Fibroblast of upper back skin (primary cell): ENCODE measurements at places on chromosomes 3 and 15.

GRCh38 chr15:44219073-44219472, 24.0 kb upstream of the FRMD5 start:
- no peak for DNase-seq

DNA sequence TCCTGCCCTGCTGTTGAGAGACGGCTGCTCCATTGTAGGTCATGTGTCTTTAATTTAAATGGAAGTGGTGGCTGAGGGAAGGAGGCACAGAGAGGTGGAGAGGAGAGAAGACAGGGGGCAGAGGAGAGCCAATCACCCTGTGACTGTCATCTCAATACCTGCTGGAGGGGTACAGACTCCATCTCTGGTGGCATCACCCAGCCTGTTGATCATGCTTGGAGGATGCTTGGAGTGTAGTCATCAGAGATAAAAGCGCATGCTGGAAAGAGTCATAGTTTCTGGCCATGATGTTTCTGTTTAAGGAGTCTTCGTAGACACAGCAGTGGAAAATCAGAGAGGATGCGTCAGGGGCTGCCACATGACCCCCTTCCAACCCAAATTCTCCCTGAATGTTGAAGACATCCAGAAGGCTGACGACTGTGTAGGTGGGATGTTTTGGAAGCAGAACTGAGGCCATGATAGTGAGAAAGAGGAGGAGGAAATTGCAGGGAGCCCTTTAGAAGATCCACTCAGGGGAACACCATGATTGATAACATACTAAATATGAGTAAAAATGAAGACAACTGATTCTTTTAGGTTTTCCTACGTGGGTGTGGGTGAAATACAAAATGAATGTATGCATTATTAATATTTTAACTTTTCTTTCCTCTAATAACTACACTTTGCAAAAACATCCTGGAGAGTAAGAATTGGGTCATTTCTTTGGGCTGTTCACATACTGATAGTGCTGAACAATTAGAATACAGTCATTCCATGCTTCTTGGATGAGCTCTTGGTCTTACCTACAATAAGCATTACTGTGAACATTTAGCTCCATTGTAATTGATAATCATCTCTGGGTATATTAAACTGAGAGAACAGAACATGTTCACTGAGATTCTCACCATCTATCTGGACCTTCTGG, 210.6 kb upstream of the ATP10A start:
- DNase-seq, result no peak

GRCh38 chr3:189787632-189788031, 156.4 kb downstream of the TP63 start:
- peak; percentile 66 for DNase-seq

- no peak for DNase-seq
These were observed 113.2 kb upstream of the TJP1 start for GRCh38 chr15:29935296-29936004.

DNA sequence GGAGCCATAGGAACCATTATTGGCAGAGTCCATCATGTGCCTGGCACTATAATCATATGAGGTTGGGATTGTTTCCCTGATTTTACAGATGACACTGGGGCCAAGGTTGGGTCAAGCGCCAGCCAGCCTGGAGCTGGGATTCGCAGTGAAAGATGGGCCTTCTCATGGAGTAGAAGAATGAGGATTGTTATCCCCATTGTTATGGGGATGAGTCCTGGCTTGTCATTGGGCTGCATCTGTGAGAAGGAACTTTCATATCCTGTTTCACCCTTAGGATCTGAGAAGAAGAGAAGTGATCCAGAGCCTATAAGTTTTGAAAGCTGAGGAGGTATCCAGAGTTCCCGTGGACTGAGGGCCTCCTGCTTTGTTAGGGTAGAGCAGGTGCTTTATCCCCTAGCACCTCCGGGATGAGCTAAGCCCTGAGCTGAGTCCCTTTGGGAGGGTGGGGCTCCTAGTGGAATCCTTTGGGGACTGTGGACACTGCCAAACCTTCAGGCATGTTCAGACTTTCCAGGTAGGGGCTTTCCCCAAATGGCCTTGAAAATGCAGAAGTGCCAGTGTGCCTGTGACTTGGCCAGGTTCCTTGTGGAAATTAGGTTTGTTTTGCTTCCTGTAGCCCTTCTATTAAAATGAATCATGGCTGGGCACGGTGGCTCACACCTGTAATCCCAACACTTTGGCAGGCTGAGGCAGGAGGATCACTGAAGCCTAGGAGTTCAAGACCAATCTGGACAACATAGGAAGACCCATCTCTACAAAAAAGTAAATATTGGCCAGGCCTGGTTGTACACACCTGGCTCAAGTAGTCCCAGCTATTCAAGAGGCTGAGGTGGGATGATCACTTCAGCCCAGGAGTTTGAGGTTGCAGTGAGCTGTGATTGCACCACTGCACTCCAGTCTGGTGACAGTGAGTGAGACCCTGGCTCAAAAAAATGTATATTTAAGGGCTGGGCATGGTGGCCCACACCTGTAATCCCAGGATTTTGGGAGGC, 30.2 kb upstream of the BSN start:
- no peak for DNase-seq

DNA sequence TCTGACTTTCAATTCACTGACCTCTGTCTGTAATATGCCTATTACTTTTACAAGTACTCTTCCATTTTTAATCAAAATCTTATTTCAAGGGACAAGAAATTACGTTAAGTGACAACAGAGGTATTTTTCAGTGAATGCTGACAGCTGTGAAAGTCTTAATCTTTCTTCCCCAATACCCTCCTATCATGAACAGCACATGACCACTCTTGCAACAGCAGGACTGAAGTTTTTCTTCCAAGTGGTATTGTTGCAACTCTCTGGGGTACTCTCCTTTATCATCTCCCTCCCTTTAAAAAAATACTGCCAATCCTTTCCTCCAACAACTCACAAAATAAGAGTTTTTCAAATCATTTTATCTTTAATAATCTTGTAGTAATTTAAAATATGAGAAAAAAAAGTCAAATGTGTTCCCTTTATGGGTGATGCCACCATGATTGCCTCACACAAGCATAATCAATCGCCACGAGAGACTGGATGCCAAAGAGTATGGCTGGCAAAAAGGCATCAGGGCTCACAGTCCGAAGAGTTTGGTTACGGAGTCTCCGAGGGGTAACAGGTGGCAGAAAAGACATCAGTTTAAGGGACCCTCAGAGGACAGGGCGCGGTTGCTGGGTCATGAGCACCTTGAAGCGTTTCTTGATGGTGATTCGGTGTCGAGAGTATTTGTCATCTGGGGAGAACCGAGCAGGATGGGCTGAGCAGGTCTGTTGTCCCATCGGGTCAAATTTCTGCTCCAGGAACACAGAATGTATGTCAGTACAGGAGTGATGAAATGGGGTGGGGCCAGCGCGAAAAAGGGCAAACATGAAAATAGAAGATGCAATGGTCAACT, 1.3 kb downstream of the NOP10 start:
- no peak for DNase-seq

- peak; percentile 38 for DNase-seq
These were observed 339.2 kb downstream of the CHL1 start for GRCh38 chr3:535566-536416.

GRCh38 chr15:74884428-74885223, 5.2 kb upstream of the MPI start:
- peak; percentile 35 for DNase-seq

DNA sequence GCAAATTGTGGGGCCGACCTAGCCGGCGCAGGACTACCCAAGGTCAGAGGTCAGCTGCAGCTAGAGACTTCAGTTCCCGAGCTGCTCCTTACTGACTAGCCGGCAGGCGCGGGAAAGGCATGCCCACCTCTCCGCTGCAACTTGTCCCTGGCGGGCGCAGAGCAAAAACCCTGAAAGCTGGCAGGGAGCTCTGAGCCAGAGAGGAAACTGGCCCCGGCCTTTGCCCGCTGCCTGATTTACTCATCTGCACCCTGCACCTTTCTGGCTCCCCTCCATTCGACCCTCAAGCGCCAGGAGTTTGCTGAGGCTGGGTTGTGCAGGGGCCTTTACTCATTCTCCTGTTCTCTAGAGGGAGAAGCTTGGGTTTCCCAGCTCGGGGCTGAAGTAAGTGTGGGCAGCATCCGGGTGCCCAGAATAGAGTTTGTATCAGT, 1.5 kb downstream of the ZIC4 start:
- DNase-seq, result no peak

DNA sequence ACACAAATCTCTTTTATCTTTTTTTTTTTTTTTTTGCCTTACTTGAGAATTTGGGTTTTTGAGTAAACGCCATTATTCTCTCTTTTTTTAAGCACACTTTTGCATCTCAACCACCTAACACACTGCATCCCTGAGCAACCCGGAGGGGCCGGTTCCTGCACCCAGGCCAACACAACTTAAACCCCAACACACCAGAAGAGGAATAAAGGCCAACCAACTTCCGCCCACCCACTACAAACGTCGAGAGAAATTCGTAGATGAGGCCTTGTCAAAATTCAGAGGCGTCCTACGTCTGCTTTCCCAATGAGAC, 389 bp upstream of the CCNB2 start:
- DNase-seq, result no peak

DNA sequence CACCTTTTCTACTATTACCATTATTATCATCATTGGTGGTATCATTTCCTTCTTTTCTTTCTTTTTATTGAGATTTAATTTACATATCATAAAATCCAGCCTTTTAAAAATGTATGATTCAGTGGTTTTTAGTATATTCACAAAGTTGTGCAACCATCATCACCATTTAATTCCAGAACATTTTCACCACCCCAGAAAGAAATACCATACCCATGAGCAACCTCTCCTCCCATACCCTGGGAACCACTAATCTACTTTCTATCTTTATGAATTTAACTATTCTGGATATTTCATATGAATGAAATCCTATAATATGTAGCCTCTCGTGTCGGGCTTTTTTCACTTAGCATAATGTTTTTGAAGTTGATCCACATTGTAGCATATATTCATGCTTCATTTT, 29.1 kb downstream of the AAGAB start:
- peak; percentile 77 for DNase-seq

- DNase-seq, result no peak
These were observed 139.5 kb upstream of the HACD2 start for GRCh38 chr3:123724306-123724705.

DNA sequence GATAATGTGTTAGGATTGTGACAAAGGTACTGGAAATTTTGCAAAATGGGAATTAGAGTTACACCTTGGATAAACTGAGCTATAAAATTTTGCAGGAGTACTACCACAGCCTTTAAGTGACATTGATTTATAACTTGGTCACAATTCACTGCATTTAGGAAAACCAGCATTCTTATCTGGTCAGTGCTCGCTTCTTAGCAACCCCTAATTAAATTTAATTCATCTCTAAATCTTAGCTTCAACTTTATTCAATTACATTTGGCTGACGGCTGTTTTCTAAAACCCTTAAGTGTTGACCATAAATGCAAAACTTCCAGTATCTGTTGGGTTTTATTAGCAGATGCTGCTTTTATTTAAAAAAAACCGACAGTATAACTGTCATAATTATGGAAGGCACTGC, 31.3 kb downstream of the TFRC start:
- DNase-seq, result no peak

- no peak for DNase-seq
These were observed 167.9 kb downstream of the OSBPL10 start for GRCh38 chr3:31813197-31813596.

- DNase-seq, result peak; percentile 81
These were observed 23.5 kb upstream of the CLN6 start for GRCh38 chr15:68252925-68253534.

- DNase-seq, result no peak
These were observed 223.7 kb downstream of the PDZRN3 start for GRCh38 chr3:73401059-73401458.

GRCh38 chr15:65087873-65088642, 11.5 kb downstream of the KBTBD13 start:
- DNase-seq, result no peak

- no peak for DNase-seq
These were observed 33.3 kb downstream of the COL6A5 start for GRCh38 chr3:130378677-130379191.

DNA sequence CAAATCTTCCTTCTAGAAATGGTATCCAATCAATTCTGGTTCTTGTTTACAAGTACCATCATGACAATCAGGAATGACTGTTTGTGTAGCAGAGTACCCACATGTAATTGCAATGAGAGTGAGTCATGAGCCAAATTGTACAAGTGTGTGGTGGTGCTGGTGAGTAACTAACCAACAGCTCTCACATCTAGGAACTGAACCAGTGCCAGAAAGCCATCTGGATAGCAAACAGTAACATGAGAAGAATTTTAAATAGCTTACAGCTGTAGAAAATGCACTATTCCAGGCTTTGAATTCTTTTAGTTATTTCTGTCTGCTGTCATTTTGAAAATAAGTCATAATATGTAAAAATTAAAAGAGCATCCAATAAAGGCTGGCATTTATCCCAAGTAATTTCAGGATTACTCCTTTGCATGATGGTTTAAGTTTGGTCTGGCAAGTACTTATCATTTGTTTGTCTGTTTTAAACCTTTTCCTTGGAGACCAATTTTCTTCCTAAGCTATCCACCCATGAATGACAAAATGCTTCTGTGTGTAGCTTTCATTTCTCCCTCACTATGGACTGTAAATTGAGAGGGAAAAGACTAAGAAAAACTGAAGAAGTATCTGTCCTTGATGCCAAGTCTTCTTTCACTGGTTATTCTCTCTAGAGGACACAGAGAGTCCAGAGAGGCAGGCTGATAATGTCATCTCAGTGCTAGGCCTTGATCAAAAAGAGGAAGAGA, 60.0 kb downstream of the PIK3CB start:
- peak; percentile 100 for DNase-seq

DNA sequence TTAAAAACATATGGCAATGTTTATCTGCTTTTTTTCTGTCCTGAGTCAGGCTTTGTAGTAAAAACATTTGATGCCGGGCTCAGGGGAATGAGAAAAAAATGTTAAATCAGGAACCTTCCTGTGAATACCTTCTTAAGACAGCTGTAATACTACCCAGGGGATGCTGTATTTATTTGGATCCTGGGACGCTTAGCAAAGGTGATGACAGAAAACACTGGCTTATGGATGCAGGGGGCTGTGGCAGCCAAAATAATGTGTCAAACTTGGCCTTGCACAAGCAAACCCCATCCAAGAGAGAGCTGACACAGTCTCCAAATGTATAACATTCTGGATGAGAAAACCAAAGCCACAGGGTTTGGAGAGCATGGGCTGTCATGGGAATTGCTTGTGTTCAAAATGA, 438.2 kb upstream of the PROK2 start:
- peak; percentile 90 for DNase-seq

- DNase-seq, result no peak
These were observed 26.9 kb downstream of the CHDH start for GRCh38 chr3:53819163-53819868.

DNA sequence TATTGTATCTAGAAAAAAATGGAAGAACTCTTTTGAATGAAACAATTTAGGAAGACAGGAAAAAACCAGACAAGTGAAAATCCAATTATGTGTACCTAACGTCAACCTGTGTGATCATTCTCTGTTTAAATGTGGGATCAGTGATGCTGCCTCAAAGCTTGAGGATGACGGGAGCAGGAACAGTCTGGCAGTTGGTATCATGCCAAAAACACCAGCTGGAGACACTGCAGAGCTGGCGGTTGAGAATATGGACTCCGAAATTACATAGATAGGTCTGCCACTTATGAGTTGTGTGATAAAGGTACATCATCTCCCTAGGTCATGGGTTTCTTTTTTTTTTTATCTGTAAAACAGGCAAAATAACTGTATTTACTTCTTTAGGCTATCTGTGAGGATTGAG, 480.5 kb downstream of the CNTN4 start:
- DNase-seq, result no peak
